ENCODE measurements at places on chromosomes 4 and X.

DNA sequence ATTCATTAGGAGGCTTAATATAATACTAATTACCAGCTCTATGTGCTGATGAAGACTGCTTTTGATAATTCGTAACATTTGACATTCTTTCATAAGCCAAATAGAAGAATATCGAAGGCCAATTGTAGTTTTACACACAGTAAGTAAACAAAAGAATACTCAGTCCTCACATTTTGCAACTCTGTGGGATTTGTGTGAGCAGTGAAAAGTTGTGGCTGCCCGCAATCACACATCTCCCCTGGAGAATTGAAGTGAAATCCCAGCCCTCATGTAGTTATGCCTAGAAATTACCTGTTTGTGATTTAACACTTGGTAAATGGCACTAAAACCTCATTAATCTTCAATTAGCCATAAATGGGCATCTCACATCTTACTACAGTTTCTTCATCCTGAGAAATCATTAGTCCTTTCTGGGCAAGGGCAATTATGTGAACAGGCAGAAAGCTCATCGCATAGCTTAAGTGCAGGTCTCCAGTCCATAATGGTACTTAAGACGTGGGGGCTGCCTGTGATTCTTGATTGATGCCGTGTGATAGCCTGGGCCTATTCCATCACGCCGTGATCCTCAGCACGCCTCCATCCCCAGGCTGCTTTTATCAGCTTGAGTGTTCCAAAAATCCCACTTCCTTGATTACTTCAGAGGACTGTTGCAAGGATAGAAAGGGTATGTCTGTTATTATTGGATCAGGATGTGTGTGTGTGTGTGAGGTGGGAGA lies 97.9 kb upstream of the METTL14 start:
- DNase-seq = no peak

- no peak for DNase-seq
Observed at GRCh38 chr4:185634066-185634652, 98.9 kb upstream of the PDLIM3 start.

DNA sequence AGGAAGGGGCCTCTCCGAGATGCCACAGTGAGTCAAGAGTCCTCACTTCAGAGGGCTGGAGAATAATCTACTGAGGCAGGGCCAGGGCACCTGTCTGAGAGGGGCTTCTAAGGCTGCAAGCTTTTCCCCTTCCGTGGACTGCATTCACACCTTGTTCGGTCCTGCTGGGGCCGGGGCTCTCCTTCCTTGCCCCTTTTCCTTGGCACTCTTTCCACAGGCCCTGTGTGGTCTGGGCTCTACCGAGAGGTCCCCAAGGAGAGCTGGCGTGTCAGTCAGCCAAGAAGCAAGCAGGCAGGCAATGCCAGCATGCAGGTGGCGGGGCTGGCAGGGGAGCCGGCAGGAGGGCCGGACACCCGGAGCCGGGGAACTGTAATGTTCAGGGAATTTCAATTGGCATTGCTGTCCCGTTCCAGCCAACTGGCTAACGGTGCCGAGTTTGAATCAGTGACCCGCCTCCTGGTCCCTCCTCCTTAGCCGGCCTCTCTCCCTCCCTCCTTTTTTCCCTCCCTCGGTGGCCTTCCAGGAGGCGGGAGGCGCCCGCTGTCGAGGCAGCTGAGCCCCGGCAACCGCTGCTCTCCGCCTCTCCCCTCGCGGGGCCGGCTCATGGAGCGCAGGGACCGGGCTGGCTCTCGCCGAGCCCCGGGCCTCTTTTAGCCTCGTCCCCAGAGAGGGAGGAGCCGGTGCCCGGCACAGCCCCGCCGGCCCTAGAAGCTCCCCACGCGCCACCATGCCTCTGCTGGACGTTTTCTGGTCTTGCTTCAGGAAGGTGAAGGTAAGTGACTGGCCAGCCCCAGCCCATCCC lies at the start of gene STARD8:
STARD8 (plus strand) TSS at position 511 of the 802 bp plus-strand sequence; CDS start at position 728, 217 bp downstream.
- DNase-seq = peak; percentile 13

DNA sequence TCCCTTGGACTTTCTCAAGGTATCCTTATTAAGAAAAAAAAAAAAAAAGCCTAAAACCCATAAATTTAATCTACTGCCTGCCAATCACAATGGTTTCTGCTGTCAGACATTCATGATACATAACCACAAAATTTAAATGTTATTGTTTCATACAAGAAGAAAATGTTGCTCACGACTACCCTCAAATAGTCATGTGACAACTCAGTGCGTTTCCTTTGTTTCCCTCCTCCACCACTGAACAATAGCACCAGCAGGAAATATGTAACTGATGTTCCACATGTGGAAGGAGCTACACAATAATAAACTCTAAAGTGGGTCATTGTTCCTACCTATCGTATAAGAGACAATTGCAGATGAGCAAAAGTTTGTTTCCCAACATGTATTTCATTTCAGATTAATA lies 244.1 kb upstream of the EDNRA start:
- DNase-seq = no peak

- peak; percentile 49 for DNase-seq
Observed at GRCh38 chr4:121656269-121656641, 40.5 kb downstream of the ANXA5 start.

GRCh38 chr4:171896426-171896825 lies 83.2 kb downstream of the GALNTL6 start:
- DNase-seq = no peak

- DNase-seq = no peak
Observed at GRCh38 chr4:16646459-16646858, 252.0 kb downstream of the LDB2 start.

GRCh38 chr4:47287735-47288134 lies 175.8 kb downstream of the COMMD8 start:
- DNase-seq = no peak

- no peak for DNase-seq
Observed at GRCh38 chr4:37066159-37066558, 178.4 kb upstream of the NWD2 start.

DNA sequence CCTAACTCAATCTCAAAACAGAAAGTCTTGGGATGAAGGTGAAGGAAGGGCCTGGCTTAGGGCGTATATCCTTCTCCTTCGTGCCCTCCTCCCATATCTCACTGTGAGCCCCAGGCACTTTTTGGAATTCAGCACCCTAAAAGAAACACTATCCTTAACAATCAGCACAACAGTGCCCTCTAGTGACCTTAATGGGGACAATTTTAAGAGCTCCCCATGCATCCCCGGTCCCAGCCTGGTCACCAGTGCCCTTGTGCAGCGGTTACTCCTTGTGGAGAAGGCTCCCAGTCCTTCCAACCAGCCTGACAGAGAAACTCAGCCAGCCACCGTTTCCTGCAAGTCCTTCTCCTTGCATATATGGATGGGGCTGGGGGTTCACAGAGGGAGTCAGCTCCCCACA lies 4.2 kb downstream of the PAK3 start:
- peak; percentile 42 for DNase-seq

DNA sequence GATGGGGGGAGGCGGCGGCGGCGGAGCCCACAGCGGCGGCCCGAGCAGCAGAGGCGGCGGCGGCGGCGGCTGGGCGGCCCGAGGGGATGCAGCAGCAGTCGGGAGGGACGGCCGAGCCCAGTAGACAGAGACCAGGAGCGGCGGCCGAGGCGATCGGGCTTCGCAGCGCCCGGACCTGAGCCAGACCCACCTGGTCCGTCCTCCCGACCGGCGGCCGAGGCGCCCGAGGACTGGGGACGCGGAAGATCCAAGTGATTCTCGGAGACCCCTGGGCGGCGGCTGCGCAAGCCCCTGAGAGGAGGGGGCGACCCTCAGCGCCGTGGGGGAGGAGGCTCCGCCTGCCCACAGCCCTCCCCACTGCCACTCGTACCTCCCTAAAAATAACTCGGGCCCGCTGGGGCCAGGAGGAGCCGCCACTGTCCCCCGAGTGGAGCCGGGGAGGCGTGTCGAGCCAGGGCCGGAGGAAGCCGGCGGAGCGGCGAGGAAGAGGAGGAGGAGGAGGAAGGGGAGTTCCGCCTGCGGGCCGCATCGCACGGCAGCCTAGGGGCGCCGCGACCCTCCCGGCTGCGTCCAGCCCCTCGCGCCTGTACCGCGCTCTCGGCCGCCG lies 608 bp downstream of the RAPGEF2 start:
- peak; percentile 53 for DNase-seq

- DNase-seq = no peak
Observed at GRCh38 chr4:24603343-24603742, 19.0 kb upstream of the DHX15 start.

DNA sequence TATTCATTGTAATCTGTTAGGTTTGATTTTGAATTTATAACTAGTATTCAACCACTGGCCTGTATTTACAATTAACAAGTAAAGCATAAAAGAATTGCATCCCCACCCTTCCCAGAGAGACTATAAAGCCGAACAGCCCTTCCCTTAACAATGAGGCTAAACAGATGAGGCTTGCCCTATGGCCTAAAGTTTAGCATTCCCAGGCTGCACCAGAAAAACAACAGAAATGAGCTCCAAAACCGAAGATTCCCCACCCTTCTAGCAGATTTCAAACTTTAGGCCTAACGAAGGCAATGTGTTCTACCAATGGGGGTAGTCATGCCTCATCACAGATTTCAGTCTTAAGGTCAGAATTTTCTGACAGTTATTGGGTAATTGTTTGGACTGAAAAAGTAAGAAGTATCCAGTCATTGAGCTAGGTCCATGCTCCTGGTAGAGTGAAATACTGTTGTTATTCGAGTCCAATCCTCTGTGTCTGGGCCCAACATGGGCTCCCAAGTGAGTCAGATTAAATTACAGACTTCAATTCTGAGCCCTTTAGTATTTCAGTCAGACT lies 197.6 kb downstream of the ANTXR2 start:
- no peak for DNase-seq

DNA sequence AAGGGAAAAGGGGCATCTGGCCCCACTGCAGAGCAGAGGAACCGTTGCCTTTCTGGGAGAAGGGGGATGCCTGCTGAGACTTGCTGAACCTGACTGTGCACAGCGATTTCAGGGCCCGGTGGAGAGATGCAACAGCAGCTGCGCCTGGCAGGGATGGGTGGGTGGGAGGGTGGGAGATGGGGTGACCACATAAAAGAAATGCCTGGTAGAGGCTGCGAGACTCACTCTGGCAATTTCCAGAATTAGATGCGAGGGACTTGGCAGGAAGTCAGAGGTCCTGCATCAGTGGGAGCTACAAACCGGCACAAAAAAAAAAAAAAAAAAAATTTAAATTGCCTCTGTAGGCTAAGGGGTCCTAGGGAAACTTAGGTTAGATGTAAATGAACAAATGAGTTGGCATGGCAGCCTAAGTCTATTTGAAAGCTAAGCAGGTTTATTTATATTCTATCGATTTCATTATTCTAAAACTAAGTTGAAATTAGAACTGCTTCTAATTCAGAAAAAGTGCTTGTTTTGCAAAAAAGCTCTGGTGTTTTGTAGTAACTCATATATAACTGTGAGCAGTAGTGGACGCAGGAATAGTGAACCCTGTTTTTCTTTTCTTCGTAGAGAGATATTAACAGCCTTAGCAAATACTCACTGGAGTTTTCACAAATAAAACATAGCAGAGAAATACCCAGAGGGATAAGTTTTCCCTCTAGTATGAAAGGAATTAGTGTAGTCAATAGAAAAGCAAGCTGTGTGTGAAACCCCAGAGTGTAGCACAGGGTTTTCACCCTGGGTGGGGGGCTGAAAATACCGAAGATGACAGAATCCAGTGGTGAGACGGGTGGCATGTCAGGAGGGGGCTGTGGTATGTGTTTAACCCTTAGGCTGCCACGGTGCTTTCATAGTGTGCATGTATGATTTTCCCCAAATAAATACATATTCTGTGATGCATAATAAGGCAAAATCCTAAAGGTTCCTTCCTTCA lies 130.1 kb downstream of the EGF start:
- no peak for DNase-seq

DNA sequence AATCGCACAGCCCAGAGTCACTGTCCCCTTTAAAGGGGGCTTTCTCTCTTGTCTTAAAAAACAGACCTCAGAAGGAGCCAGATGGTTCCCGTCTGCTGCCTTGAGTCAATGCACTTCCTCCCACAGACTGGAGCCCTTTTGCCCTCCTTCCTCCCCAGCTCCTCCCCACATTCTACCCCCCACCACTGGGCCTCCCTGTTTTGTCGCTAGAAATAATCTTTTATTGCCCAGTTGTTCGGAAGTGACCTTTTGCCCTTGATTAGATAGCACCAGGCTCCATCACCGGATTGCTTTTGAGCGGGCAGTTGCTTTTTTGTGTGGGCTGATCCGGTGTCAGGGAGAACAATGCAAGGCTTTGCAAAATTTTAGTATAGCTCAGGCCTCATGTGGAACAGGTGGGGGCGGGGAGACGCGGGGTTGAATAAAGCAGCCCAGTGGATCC lies 47.7 kb downstream of the SPRY1 start:
- DNase-seq = peak; percentile 50

DNA sequence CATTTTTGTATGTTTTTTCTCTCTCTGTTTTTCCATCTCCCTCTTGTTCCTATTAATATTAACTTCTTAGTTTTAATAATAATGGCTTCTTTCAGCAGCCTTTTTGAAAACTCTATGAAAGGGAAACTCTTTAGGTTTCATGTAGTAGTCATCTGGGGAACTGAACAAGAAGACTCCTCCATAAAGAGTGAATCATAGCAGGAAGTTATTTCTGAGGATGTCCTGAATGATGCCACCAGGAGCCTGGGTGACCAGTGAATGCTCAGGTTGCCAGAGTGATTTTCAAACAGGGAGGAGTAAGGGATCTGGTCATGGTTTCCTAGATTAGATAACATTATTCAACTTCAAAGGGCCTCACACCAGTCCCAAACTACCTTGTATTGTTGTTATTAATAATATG lies 212.8 kb upstream of the PDE5A start:
- no peak for DNase-seq

GRCh38 chr4:602559-602942 lies 22.8 kb upstream of the PDE6B start:
- peak; percentile 61 for DNase-seq

DNA sequence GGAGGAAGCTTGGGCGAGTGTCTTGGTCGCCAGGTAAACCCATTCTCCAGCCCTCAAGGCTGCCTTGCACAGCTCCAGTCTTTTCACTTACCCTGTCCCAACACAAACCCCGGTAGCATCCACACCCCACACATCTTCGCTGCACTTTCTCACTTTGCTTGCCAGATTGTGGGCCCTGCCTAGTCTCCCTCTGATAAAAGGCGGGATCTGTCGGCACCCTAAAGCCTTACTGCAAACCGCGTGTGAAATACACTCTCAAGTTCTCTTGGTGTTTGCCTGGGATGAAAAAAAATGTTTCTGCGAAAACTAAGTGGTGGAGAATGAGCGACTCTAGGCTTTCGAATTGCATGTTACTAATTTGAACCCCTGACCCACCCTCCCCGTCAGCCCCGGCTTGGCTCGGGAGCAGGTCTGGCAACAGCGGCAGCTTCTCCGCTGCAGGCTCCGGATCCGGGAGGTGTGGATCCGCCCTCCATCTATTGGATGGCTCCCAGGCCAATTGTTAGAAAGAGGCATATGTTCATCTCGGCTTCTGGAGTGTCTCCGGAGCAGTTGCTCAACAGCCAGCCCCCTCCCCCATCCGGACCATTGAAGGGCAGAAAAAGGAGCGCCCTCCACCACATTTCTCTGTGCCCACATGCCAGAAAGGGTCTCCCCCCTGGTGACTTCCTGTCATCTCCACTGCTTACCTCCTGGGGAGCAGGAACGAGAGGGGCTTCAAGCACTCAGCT lies 3.0 kb upstream of the CITED1 start:
- DNase-seq = peak; percentile 74

- DNase-seq = no peak
Observed at GRCh38 chr4:127414951-127415606, 217.7 kb upstream of the INTU start.

- no peak for DNase-seq
Observed at GRCh38 chr4:19971829-19972228, 279.9 kb upstream of the SLIT2 start.
